ENCODE measurements at places on chromosomes 4 and X.
A peak's percentile ranks its signal among the peaks of the same experiment; 100 is the strongest.

DNA sequence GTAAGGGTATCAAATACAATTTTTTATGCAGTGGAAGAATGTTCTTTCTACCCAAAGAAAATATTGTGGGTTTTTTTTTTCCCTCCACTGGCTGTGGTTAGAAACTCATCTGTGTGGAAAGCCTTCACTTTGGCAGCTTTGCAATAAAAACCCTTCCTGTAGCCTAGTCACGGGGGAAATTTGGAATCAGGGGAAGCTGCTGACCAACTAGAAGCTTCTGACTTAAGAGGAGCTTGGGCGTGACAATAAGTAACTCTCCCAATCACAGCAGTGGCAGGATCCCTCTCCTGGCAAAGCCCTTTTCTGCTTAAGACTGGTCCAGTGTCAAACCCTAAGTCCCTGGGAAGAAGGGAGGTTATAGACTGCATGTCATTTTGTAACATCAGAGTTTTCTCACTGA, 87.9 kb downstream of the LRRC66 start:
- no peak for DNase-seq

- DNase-seq = no peak
Observed at GRCh38 chrX:8453611-8454010, 11.0 kb upstream of the VCX3B start.

GRCh38 chr4:110653321-110654253, 30.7 kb upstream of the PITX2 start:
- no peak for DNase-seq

DNA sequence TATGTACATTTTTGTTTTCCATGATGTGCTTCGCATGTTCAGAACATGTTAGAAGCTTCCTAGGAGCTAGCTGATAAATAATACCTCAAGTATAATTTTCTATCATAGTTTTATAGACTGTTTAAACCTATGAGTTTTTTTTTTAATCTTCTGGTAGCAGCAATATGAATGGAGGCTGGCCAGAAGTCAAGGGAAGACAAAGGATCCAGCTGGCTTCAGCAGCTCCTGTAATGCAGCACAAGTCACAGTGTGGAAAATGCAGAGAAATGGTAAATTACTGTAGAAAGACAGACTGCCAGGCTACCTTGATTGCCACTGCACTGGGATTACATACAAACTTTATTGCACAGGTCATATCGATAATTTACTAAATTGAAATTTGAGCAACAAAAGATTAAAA, 537.9 kb downstream of the IQCM start:
- DNase-seq = no peak

DNA sequence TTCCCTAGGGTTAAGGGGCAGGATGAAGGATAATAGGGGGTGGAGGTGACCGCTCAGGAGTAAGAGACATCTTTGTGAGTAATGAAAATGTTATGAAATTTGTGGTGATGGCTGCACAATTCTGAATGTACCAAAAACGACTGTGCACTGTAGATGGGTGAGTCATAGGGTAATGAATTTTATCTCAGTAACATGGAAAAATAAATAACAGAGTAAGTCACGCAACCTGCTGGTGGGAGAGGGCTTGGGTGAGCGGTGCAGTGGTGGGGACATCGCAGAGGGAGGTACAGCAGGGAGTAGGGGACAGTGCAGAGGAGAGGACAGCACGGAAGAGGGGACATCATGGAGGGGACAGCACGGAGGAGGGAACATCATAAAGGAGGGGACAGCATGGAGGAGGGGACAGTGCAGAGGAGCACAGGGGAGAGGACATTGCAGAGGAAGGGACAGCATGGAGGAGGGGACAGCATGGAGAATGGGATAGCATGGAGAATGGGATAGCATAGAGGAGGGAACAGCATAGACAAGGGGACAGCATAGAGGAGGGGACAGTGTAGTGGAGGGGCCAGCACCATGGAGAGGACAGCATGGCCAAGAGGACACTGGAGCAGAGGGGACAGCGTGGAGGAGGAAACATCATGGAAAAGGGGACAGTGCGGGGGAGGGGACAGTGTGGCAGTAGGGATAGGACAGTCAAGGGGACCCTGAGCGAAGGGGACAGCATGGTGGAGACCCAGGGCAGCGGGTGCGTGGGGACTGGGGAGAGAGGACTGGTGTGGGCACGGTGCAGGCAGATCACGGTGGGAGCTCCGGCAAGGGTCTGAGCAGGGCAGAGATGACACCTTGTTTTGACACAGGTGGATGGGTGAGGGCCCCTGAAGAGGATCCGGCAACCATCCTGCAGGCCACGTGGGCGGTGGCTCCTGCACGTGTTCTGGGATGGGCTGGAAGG, 68.5 kb upstream of the MXD4 start:
- DNase-seq = no peak

DNA sequence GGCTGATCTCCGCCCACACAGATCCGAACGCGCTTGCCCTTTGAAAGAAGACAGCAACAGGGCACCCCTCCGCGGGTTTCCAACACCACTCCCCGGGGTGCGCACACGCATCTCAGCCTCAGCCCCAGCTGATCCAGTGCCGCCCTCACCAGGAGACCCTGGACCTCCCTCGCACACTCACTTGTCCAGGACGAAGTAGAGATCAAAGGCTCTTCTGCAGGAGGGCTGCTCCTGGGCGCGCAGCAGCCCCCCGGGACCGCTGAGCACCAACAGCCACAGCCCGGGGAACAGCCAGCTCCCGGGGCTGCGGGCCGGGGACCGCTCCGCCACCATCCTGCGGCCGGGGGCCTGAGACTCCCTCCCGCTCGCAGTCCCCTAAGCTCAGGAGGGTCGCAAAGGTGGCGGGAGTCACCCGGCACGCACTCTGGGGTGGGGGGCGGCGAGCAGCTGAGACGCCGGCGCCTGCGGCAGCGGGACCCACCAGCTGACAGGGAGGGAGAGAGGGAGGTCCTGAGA, 743 bp downstream of the ANTXR2 start:
- peak; percentile 66 for DNase-seq

GRCh38 chrX:130561930-130562329, 160.1 kb downstream of the RBMX2 start:
- DNase-seq = no peak

- no peak for DNase-seq
Observed at GRCh38 chr4:82706349-82707000, 92.1 kb downstream of the SCD5 start.

GRCh38 chrX:8500203-8500602, 35.6 kb downstream of the VCX3B start:
- no peak for DNase-seq

DNA sequence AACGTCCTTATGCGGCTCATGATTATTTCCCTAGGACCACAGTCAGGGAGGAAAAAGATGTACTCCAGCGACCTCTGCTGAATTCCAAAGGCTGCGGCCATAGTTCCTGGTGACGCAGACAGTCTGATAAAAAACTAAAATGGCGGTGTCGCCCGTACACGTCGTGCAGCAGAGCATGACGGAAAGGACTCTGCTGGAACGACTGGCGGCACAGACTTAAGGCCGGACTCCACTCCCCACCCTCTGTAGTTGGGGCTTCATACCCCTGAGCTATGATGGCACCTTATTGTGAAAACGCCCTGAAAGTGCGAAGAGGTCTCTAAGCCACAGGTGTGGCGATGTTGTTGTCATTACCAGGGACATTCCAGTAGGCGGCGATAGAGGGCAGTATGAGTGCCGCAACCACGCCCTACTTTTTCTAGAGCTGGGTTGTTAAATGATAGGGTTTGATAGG, 90.0 kb upstream of the EDA2R start:
- DNase-seq = peak; percentile 45

DNA sequence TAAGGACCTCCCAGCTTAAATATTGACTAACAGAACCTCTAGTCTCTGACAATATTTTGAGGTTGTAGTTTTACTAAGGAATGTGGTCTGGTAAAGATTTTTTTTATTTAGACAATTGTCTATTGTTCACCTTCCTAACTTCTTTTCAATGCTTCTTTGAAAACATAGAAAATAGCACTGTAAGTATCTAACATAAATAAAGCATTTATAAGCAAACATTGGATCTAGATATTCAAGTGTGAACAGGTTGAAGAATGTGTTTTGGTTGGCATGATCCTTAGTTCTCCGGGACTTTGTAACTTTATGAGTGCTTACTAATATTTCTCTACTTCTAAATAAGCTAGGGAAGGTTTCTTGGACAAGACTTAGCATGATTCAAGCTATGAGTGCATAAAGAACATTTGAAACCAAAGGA, 285.4 kb upstream of the ARSJ start:
- no peak for DNase-seq

DNA sequence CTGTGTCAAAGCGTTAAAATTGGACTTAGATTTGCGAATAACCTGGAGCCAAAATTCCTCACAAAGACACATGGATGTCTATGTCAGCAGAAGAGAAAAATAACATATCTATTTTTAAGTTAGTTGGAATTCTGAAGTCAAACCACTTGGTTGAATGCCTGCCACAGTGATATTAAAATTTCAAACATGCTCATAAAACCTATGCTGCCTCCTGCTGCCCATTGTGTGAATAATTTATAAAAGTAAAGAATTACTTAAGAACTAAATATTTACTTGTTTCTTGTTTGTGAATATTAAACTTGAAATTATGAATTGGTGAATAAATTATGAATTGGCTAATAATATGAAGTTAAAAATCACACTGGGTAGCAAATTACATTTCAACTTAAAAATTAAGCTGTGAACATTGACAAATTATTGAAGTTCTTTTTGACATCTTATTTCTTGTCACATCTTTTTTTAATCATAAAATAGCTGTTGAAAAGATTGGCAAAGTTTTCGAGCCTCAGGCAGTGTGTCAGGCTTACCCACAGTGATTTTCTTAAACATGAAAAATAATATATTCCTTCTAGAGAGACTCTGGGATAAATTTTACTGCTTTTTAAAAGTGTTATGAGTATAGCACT, 35.4 kb downstream of the FABP2 start:
- DNase-seq = no peak

DNA sequence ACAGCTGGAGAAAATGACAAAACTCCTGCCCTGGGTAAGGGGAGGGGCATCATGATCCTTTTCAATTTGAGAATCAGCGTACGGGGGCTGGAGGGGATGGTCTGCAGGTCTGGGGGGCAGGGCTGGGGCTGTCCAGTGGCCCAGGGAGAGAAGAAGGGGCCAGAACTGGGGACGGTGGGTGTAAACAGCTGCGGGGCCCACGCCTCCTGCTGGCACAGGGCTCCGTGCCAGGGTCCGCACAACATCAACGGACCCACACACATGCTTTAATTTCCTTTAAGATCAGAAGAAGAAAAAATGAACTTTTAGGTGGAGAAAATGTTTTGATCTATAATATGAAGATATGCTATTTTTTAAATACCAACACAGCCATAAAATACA, 52.1 kb downstream of the PSAPL1 start:
- no peak for DNase-seq

- DNase-seq = peak; percentile 72
Observed at GRCh38 chrX:16695079-16695676, 17.3 kb downstream of the CTPS2 start.

DNA sequence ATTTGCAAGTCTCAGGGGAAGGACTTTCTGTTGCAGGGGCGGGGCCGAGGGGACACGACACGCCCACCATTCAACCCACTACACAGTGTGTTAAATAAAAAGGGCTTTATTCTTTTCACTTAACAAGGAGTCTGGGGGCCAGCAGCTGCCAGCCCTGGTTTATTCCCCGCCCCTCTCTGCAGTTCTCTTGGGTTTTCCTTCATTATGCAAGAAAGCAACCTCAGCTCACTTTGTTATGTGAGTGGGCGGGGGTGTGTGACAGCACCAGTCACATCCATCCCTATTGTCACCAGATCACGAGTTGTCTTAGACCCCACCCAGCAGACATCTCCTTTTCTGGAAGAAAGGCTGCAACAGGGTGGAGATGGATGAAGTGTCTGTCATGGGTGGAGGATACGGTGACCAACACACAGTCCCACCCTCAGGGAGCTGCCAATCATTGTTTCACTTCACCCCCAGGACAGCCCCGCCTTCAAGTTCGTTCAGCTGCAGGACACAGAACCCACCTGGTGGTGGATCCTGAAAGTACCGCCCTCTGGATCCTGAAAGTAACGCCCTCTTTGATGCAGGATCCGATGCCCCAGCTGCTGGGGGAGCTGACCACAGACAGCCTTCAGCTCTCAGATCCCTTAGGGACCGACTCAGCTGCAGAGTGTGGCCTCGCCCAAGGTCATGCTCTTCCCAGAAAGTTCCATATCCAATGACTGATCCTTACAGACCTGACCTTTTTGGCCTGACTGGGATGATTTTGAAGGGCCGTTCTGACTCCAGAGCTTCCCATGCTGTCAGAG, 79.6 kb downstream of the SMIM20 start:
- DNase-seq = peak; percentile 33

DNA sequence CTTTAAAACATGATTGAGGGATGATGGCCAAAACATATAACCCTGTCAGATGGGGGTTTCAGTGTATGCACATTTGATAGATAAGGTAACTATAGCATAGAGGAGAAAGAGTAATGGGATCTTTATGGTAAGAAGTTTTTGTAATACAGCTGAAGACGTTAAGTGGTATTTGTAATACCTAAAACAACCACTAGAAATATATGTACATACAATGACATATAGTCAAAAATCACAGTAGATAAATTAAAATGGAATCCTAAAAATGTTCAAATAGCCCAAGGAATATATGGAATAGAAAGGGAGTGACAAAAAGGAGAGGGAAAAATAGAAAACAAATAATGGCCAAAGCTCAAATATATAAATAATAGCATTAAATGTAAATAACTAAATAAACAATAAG, 371.3 kb upstream of the FSTL5 start:
- DNase-seq = no peak

- no peak for DNase-seq
Observed at GRCh38 chr4:24482871-24483270, 101.5 kb downstream of the DHX15 start.

- no peak for DNase-seq
Observed at GRCh38 chr4:21045119-21045518, 344.9 kb downstream of the PACRGL start.

GRCh38 chrX:110965409-110966090, 130.4 kb upstream of the PAK3 start:
- no peak for DNase-seq

GRCh38 chr4:1274871-1275270, 14.8 kb upstream of the MAEA start:
- no peak for DNase-seq

GRCh38 chr4:143026459-143027170, 158.1 kb upstream of the USP38 start:
- DNase-seq = no peak

DNA sequence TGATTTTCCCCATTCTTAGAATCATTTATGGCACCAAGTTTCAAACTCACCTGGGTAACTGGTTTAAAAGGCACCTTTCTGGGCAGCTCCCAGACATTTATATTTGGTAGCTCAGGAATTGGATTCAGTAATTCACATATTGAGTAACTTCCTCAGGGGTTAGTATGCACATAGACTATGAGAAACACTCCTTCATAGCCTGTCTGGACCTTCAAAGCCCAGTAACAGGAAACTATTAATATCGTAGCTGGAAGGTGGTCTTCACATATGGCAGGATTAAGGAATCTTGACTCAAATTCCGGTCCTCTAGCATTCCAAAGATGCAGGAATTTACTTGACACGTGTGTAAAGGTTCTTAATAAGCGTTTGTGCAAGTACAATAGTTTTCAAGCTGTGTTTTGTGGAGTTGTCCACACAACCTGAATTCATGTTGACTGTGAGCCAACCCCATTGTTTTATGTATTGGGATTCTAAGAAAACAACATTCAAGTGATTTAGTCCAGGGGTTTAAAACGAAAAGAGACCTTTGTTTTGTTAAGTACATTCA, 78.4 kb downstream of the PLS3 start:
- DNase-seq = no peak
